ENCODE measurements at places on chromosomes 6 and 20.

- no peak for DNase-seq
Measured at GRCh38 chr20:7841971-7842310, 98.3 kb downstream of the HAO1 start.

- no peak for DNase-seq
Measured at GRCh38 chr6:39964094-39964493, 29.8 kb upstream of the MOCS1 start.

DNA sequence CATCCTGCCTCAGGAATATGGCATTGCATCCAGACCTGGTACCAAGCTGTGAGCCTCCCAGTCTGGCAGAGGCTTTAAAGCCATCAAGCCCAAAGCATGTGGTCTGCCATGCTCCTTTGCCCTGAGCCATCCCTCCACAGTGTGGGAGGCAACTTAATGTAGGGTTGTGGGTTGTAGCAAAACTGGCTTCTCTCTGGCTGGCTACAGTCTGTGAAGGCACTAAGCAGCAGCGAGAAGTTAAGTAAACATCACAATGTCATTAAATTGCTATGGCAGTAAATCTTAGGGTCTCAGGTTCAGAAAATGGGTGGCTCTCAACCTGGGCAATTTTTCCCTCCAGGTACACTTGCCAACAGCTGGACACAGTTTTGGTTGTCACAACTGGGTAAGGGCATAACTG, 472.9 kb downstream of the PREX1 start:
- no peak for DNase-seq

DNA sequence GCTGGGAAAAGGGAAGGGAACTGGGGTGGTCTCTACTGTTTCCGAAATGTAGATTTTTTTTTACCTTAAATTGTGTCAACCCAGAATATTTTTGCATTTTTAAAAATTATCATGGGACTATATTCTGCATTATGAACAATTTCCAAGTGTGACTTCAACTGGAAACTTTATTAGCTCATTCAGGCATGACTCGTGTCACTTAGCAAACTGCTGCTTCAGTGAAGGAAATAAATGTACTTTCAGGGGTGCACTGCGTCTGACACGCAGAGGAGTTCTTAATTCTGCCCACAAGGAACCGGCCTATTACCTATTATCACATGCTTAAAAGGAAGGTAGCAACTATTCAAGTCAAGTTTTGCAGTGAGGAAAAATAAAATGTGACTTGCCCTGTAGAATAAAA, 291.3 kb upstream of the PRDM1 start:
- DNase-seq = no peak

DNA sequence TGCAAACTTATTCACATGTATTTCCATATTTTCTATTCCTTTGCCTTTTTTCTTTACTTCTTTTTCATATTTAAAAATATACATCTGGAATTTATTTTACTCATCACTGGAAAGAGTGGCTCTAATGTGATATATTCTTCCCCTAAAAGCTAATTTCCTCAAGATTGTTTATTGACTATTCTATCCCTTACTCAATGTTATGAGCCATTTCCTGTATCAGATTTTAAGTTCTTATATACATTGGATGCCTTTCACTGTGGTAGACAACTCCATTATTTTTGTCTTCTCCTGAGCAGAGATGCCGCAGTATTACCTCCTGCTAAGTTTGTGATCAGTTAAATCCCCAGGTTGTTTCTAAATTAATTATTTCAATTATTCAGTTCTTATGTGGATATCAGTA, 418.4 kb upstream of the JAG1 start:
- no peak for DNase-seq

DNA sequence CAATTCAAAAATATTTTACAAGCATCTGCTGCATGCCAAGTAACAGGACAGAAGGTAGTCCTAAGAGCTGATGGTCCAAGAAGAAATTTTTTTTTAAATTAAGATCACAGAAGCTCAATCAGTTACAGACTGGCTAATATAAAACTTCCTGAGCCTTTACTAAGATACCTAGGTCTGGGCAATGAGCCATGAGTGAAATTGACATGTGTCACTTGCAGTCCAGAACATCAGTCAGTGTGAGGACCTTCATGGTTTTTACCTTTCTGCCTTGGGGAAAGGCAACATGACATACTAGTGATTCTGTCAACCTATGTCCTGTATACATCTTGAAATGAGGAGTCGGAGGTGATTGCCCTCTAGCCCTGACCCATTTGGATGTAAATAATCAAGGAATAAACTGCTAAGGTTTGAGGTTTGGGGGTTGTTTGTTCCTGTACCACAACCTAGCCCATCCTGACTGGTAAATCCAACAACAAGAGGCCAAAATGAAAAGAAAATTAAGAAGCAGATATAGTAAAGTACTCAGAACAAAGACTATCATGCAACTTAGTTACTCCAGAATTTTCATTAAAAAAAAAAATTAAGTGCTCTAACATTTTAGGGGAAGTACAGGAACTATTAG, 70.0 kb downstream of the CNKSR3 start:
- DNase-seq = no peak
